ENCODE measurements at places on chromosomes 13 and 19. TPM values are rescaled to one million over a fixed set of nuclear protein-coding genes. Genes with fewer than 3 reads are reported as not detected.

DNA sequence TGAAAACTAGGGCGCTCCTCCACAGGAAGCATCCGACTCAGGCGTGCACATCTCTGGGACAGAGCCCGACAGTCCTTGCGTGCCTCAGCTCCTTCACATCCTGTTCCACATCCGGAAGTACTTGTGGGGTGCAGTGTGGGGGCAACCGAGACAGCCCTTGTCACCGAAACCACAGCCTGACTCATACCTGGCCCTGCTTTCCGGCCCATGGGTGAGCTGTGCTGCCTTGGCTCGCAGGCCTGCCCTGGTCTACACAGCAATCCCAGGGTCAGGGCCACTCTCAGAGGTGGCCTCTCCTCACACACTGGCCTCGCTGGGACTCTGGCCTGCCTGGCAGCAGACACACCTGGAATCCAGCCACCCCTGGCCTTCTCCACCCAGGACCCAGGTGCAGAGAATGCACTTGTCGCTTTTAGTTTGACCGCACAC is 100.4 kb downstream of the STK24 start:
- peak; percentile 95 for DNase-seq

GRCh38 chr19:55079400-55080038 is 3.9 kb downstream of the EPS8L1 start:
- no peak for DNase-seq

- DNase-seq, result no peak
Measured at GRCh38 chr19:50358483-50359327, 6.7 kb downstream of the NAPSA start.

The C13orf42 gene
- not detected for total RNA-seq

The ZNF43 gene
- total RNA-seq, result 14.8 TPM

Data from PC-9 (cell line).